ENCODE measurements at places on chromosomes 5 and 9. TPM values are rescaled to one million over a fixed set of nuclear protein-coding genes. Genes with fewer than 3 reads are reported as not detected.

DNA sequence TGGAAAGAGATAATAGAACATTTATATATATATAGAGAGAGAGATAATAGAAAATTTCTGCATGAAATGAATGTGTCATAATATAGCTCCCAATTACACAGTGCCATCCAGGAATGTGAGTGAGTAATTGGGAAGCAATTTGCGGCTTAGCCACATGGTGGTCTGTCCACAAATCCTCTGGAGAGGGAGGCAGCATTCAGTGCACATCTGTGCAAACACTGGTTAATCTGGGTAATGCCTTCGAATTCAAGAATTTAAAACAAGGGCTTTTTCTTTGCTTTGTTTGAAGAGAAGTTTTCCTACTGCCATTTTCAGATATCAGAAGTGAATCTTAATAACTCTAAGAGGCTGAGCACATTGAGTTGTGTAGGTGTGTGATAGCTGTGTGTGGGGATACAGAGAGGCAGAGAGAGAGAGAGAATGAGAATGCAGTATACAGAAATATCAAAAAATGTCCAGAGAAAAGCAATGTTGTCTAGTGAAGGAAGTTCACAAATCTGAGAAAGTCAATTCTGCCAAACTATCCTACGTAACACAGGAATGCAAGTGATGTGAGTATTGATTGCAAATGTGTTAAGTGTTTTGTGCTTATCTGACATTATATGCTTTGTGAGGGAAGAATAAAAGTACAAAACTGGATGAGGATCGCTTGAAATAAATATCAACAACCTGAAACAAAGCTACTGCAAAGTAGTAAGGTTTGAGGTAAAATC lies 134.6 kb downstream of the EDIL3 start:
- H3K27ac ChIP-seq: no peak overlapping the region
- H3K36me3 ChIP-seq: no peaks in the 10 kb centered on the region
- H3K27me3 ChIP-seq: no peaks in the 10 kb centered on the region
- no peaks in the 10 kb centered on the region for H3K4me1 ChIP-seq

Gene BNC2
- total RNA-seq: 3.5 TPM

GRCh38 chr5:129689045-129689444 lies 58.8 kb upstream of the MINAR2 start:
- no peak overlapping the region for H3K27ac ChIP-seq

Gene PCDHA3
- not detected for total RNA-seq

DNA sequence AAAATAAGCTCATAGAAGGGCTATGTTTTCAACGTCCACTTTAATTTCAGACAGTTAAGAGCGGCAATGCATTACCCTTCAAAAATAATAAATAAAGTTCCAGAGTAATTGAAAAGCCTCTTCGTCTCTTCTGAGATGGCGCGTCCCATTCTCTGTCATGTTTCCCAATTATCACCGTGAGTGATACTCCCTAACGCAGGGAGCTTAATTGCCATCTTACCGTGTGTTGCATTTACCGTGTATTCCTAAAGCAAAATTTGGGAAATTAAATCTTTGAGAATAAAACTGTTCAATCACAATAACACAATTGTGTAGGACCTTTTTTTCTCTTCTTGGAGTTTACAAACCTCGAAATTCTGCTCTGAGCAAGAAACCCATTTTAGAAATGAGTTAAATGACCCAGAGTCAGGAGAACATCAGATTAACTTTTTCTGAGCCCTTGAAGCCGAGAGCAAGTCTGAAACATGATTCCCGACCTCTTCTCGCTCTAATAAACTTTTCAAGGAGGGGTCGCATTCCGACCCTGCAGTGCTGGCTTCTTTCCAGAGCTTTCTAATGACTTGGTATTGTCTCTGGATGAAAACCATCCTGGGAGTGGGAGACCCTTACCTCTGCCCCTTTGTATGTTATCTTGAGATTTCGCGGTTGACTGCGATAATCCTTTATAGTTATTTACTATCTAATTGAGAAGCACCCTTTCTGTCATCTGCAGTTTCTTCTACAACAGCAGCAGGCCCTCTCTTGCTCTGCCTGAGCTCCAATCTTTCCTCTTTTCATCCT lies 251.5 kb downstream of the FSTL4 start:
- H3K4me1 ChIP-seq: no peaks in the 10 kb centered on the region
- no peak overlapping the region for H3K27ac ChIP-seq
- DNase-seq: no peak
- no peaks in the 10 kb centered on the region for H3K36me3 ChIP-seq

Gene MARVELD2
- total RNA-seq: 0.96 TPM

Gene PCDHGA4
- 7.3 TPM for total RNA-seq

DNA sequence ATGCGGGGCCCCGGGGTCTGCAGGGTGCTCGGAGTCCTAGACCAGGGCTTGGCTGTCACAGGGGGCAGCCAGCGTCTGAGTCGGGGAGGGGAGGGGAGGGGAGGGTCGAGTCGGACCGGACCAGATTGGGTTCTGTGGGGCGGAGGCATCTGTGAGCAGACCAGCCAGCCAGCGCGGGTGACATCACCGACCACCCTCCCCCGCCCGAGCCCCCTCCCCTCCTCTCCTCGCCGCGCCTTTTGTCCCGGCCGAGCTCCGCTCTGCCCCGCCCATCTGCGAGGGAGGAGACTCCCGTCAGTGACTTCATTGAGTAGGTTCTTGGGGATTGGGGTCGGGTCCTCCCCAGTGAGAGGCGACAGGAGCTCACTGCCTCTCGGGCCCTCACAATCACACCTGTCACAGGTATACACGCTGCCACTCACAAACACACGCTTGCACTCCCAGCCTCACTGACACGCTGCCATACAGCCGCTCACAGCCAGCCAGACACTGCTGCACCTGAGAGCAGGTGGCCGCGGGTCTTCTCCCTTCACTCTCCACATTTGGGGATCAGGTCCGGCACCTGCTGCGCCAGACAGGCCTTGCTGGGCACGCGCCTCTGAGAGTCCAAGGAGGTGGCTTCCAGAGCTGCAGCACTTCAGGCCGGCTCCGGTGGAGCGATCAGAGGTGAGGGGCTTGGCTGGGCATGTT lies 546 bp downstream of the DNAJB5 start:
- peak; percentile 62 for DNase-seq
- H3K27ac ChIP-seq: peak overlapping the region; percentile 96
- peak overlapping the region; percentile 88 for H3K4me3 ChIP-seq
- H3K27me3 ChIP-seq: no peaks in the 10 kb centered on the region

DNA sequence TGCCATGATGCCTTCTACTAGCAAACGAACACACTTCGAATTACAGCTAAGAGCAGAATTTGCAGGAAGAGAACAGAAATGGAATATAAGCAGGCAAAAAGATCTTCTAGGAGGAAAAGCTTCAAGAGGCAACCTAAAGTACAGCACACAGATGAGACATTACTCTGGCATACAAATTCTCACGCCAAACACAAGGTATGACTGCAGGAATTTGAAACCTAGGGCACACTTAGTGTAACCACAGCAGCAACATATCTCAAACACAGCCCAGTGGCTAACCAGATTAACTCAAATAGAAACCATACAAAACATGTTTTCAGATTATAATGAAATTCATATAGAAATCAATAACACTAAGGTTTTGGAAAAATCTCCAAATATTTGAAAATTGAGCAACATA lies 481.0 kb upstream of the RGMB start:
- H3K4me1 ChIP-seq: no peaks in the 10 kb centered on the region
- no peak for DNase-seq
- no peak overlapping the region for H3K27ac ChIP-seq
- H3K36me3 ChIP-seq: no peaks in the 10 kb centered on the region
- no peaks in the 10 kb centered on the region for H3K27me3 ChIP-seq

Gene PLK2
- 58.9 TPM for total RNA-seq

- no peaks in the 10 kb centered on the region for H3K27me3 ChIP-seq
- peak overlapping the region; percentile 95 for H3K27ac ChIP-seq
- no peak for DNase-seq
- H3K36me3 ChIP-seq: peaks cover 47% of the 10 kb centered on the region
Measured at GRCh38 chr5:150448334-150448733, 1.2 kb downstream of the RPS14 start.

- H3K4me3 ChIP-seq: no peak overlapping the region
- no peaks in the 10 kb centered on the region for H3K27me3 ChIP-seq
- no peak overlapping the region for H3K27ac ChIP-seq
Measured at GRCh38 chr5:157476702-157477408, 16.8 kb downstream of the NIPAL4 start.

Gene RELL2
- total RNA-seq: 1.0 TPM

DNA sequence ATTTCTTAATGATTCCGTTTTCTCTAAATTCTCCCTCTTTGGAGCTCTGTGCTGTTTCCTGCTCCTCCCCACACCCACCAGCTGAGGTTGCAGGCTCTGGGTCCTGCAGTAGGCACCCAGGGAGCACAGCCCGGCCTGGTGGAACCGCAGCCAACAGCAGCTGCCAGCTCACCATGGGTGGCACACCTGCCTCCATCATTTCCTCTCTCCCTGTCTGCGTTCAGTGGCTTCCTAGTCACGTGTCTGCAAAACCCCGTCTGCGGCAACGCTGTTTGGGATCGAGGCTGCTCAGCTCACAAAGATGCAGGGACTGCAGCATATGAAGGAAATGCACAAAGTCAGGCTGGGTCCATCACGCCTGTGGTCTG lies 367.8 kb downstream of the IRX2 start:
- H3K36me3 ChIP-seq: no peaks in the 10 kb centered on the region
- H3K4me3 ChIP-seq: no peak overlapping the region
- peaks cover 66% of the 10 kb centered on the region for H3K27me3 ChIP-seq
- no peak overlapping the region for H3K27ac ChIP-seq
- no peaks in the 10 kb centered on the region for H3K4me1 ChIP-seq

DNA sequence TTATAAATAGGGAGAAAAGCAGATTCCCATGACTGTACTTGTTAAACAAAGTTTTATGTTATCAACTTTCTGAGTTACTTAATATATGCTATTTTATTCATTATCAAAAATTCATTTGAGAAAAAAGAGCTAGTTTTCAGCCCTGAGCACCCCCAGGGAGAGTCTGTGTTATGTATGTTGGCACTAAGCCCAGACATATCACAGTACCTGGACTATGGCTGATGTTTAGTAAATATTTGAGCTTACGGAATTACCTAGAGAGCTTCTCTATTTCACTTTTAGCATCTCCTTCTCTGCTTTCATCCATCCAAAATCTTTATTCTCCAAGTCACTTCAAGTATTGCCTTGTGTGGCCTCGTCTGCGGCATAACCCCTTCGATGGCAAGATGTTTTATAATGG lies 225.9 kb upstream of the PCSK5 start:
- no peak overlapping the region for H3K27ac ChIP-seq
- H3K36me3 ChIP-seq: no peaks in the 10 kb centered on the region
- no peaks in the 10 kb centered on the region for H3K4me1 ChIP-seq
- H3K4me3 ChIP-seq: no peak overlapping the region

Data from left ventricle myocardium inferior (tissue), 1 donor.